ENCODE measurements at places on chromosomes 7 and 10.

- no peak for DNase-seq
Measured at GRCh38 chr10:99370993-99371392, 41.8 kb downstream of the CNNM1 start.

- DNase-seq, result no peak
Measured at GRCh38 chr7:81957517-81957916, 187.7 kb upstream of the HGF start.

GRCh38 chr7:87513735-87514335, 38.4 kb upstream of the ABCB4 start:
- DNase-seq, result no peak

DNA sequence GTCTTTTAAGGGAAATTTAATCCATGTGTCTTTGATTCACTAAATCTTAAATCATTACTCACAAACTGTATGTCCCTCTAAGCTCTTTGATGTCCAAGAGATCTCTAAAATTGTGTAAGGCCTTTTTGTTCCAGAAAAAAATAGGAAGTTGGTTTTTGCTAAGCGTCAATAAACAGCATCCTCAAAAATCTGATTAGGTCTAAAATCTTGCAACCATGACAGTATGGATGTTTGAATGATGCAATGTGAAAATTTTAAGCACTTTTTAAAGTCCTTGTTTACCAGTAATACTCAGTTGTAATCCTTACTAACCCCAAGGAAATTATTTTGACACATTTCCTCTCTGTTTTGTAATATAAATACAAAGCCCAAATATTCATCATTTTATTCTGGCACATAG, 6.8 kb downstream of the MET start:
- no peak for DNase-seq

DNA sequence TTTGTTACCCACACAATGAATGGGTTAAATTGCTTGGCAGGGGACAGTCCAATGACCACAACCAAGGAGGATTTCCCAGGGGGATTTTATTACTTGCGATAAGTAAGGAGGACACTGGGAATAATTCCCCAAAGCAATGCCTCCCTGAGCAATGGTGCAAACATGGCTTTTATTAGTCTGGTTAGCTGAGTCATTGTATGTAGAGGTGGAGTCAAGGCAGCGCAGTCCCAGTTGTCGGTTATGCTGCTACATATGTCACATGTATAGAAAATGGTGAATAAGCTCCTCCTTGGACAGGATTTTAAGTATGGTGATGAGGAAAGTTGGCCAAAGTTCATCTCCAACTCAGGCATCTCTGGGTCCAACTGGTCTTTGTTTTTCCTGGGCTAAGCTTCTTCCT, 3.9 kb upstream of the TRIM4 start:
- no peak for DNase-seq
